ENCODE measurements at places on chromosomes 11 and 22. TPM values are rescaled to one million over a fixed set of nuclear protein-coding genes. Genes with fewer than 3 reads are reported as not detected.

- H3K27me3 ChIP-seq, result no peaks in the 10 kb centered on the region
- H3K4me3 ChIP-seq, result no peak overlapping the region
- no peaks in the 10 kb centered on the region for H3K4me1 ChIP-seq
- DNase-seq, result no peak
These were observed 169.8 kb downstream of the NELL1 start for GRCh38 chr11:20839231-20839630.

DNA sequence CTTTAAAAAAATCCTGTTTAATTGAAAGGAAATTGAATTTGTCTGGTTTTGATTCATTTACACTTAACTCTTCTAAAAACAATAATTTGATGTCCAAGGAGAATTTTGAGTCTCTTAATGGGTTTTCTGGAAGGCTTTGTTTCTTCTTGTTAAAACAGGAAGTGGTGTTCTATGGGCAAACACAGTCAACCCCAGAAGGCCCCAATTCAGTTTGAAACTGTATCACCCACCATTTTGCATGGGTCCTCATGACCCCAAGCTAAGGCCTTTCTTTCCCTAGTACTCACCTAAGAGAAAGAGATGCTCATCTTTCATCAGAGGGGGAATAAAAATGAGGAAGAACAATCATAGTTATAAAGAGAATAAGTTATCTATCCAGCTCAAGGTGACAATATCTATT is 10.6 kb downstream of the FLI1 start:
- peaks cover 42% of the 10 kb centered on the region for H3K36me3 ChIP-seq
- H3K4me1 ChIP-seq, result peaks cover 48% of the 10 kb centered on the region
- no peak overlapping the region for H3K4me3 ChIP-seq
- H3K27me3 ChIP-seq, result no peaks in the 10 kb centered on the region
- no peak for DNase-seq

C11orf86 gene
- total RNA-seq, result not detected

GRCh38 chr11:44973632-44974401 is 23.1 kb upstream of the TP53I11 start:
- peaks cover 2% of the 10 kb centered on the region for H3K27me3 ChIP-seq
- no peak overlapping the region for H3K4me3 ChIP-seq
- H3K27ac ChIP-seq, result no peak overlapping the region
- peaks cover 26% of the 10 kb centered on the region for H3K4me1 ChIP-seq

- H3K36me3 ChIP-seq, result no peaks in the 10 kb centered on the region
- H3K4me1 ChIP-seq, result no peaks in the 10 kb centered on the region
- H3K27me3 ChIP-seq, result no peaks in the 10 kb centered on the region
- no peak overlapping the region for H3K4me3 ChIP-seq
- DNase-seq, result no peak
These were observed 36.1 kb downstream of the NEU3 start for GRCh38 chr11:75024764-75025211.

FIBP gene
- total RNA-seq, result 30.2 TPM

DNA sequence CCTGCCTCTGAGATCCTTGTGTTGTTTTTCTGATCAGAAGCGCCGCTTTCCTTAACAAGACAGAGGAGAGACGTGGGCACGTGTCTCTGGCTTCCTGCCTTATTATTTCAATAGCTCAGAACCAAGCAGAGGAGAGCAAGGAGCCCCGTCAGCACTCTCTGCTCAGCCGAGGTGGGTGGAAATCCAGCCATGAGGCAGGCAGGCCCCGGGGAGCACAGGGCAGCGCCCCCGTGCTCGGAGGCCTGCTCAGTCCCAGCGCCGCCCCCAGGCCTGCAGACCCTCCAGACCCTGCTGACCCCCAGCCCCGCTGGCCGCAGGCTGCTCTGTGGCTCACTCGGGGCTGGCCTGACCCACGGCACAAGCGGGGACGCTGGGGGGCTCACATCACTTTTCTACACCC is 162.8 kb downstream of the BRD1 start:
- H3K27me3 ChIP-seq, result no peaks in the 10 kb centered on the region
- H3K27ac ChIP-seq, result no peak overlapping the region
- no peak overlapping the region for H3K4me3 ChIP-seq
- H3K36me3 ChIP-seq, result no peaks in the 10 kb centered on the region
- peaks cover 23% of the 10 kb centered on the region for H3K4me1 ChIP-seq

DNA sequence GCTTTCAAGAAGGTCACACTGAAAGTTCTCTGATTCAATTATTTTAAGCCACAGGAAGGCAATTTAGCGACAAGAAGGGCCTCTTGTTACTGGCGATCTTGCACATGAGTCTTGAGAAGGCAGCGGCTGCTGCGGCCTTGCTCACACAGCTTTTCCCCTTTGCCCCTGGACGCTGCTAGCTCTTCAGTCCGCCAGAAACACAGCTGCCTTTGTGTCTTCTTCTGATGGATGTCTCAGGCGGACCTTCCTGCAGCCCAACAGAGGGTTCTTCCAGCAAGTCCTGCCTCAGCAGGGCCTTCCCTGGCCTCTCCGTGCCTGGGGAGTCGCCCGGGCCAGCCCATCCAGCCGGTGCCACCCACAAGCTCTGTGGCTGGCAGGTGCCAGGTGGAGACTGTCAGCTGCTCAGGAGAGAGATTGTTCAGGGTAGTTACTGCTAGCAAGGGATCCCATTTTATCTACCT is 59.4 kb downstream of the PKNOX2 start:
- peaks cover 14% of the 10 kb centered on the region for H3K27me3 ChIP-seq
- H3K4me3 ChIP-seq, result no peak overlapping the region
- DNase-seq, result no peak
- H3K36me3 ChIP-seq, result no peaks in the 10 kb centered on the region
- H3K4me1 ChIP-seq, result no peaks in the 10 kb centered on the region
- no peak overlapping the region for H3K27ac ChIP-seq

DNA sequence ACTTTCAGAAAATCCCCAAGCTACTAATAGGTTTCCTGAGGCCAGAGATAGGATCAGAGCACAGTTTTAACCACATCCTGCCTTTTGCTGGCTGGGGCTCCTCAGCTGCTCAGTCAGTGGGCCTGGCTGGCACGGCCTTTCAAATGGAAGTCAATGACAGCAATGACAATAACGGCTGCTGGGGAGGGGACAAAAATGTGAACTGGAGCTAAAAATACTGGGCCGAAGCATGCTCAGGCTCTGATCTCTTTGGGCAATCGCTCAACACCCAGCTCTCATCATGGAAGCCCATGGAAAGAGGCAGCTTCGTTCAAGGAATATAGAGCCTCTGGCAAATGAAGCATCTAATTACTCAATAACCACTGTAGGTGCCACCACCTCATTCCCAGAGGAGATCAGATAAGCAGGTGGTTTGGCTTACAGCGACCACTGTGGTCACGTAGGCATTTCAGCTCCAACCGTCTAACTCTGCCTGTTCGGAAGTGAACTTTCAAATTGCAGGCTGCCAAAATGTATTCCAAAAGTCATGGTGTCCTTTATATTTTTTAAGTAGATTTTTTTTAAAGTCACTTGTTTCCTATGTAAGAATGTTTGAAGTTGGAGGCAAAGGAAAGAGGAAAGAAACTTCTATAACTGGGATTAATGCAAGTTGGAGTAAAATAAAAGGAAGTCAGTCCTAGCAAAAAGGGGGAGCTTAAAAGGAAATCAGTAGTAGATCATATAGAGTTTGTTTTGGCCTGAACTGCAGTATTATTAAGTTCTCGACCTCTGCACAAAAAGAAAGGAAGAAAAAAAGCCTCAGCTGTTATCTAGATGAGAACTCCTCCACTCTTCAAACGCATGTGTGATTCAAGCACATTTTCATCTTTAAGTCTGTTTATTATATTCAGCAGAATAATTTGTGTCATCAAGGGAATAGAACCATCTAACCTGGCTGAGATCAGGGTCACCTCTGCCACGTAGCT is 14.1 kb downstream of the WT1 start:
- H3K27me3 ChIP-seq, result peaks cover 2% of the 10 kb centered on the region
- peaks cover 14% of the 10 kb centered on the region for H3K4me1 ChIP-seq
- H3K4me3 ChIP-seq, result no peak overlapping the region
- H3K36me3 ChIP-seq, result no peaks in the 10 kb centered on the region
- H3K27ac ChIP-seq, result no peak overlapping the region

- H3K27ac ChIP-seq, result no peak overlapping the region
- H3K4me3 ChIP-seq, result no peak overlapping the region
- no peaks in the 10 kb centered on the region for H3K27me3 ChIP-seq
- no peaks in the 10 kb centered on the region for H3K36me3 ChIP-seq
- peaks cover 3% of the 10 kb centered on the region for H3K4me1 ChIP-seq
- DNase-seq, result no peak
These were observed 142.6 kb downstream of the ATXN10 start for GRCh38 chr22:45814198-45814597.

C11orf71 gene
- 8.2 TPM for total RNA-seq

DNA sequence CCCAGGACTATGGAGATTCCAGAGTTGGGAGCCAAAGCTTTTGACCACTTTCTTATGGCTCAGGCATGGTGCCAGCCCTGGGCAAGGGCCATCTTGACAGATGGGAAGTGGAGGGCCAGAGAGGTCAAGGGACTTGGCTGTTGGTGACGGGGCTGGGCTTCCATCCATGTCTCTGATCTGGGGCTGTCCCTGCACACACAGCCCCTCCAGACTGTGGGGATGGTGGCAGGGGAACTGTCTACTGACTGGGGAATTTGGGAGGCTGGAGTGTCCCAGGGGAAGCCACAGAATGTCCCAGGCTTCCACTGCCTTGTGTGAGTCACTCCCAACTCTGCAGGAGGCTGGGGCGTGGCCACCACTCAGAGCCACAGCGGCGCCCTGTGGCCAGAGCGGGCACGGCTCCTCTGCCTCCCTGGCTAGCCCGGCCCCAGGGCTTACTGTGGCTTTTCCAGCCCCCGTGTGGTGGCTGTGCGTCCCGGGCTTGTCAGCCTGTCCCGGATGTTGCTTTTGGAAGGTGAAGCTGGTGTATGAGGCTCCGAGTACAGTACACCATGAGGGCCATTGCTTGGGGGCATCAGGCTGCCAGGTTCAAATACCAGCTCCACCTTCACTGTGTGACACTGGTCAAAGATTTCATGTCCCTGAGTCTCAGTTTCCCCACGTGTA is 19.6 kb downstream of the C22orf23 start:
- H3K27ac ChIP-seq, result no peak overlapping the region
- H3K36me3 ChIP-seq, result peaks cover 30% of the 10 kb centered on the region
- H3K4me3 ChIP-seq, result no peak overlapping the region

- no peaks in the 10 kb centered on the region for H3K36me3 ChIP-seq
- H3K4me3 ChIP-seq, result no peak overlapping the region
- DNase-seq, result no peak
- no peaks in the 10 kb centered on the region for H3K27me3 ChIP-seq
These were observed 7.6 kb upstream of the KCTD14 start for GRCh38 chr11:78030429-78031325.

YPEL1 gene
- total RNA-seq, result 9.9 TPM

DNA sequence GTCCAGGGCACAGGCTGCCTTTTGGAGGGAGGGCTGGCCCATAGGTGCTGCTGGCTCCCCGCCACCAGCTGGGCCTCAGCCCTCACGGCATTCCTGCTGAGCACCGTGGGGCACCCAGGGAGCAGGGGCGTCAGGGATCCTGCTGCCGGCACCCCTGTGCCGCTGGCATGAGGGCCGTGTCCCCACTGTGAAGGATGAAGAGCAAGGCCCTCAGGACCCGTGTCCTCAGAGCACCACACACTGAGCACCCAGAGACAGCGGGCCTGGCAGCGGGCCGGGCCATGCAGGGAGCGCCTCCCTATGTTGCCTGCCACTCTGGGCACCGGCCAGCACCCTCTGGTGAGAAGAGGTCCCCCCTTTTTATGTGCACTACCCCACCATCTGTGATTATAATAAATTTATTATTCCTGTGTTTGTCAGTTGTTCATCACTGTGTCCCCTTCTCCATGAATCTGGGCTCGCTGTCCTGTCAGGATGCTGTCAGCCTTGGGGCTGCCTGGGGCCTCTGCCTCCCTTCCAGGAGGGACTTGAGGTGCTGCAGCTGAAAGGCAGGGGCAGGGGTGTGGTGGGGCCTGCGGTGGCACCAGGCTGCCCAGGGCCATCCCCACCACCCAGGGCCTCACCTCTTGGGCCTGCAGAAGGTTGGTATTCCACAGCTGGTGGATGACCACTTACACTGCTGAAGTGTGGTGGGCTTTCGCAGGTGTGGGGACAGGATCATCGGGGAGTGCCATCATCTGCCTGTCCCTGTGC is 80.0 kb downstream of the MED15 start:
- no peaks in the 10 kb centered on the region for H3K27me3 ChIP-seq
- H3K36me3 ChIP-seq, result peaks cover 33% of the 10 kb centered on the region
- H3K4me1 ChIP-seq, result no peaks in the 10 kb centered on the region
- no peak for DNase-seq

MRGPRX4 gene
- not detected for total RNA-seq

WBP2NL gene
- total RNA-seq, result 2.2 TPM

GRCh38 chr11:35426351-35426750 is 7.0 kb upstream of the SLC1A2 start:
- H3K4me3 ChIP-seq, result no peak overlapping the region
- H3K4me1 ChIP-seq, result no peaks in the 10 kb centered on the region
- peaks cover 13% of the 10 kb centered on the region for H3K27me3 ChIP-seq

ARHGAP20 gene
- total RNA-seq, result not detected

- peaks cover 2% of the 10 kb centered on the region for H3K4me1 ChIP-seq
- H3K4me3 ChIP-seq, result no peak overlapping the region
- DNase-seq, result no peak
- no peak overlapping the region for H3K27ac ChIP-seq
These were observed 111.8 kb upstream of the MTMR2 start for GRCh38 chr11:96035740-96036078.

DNA sequence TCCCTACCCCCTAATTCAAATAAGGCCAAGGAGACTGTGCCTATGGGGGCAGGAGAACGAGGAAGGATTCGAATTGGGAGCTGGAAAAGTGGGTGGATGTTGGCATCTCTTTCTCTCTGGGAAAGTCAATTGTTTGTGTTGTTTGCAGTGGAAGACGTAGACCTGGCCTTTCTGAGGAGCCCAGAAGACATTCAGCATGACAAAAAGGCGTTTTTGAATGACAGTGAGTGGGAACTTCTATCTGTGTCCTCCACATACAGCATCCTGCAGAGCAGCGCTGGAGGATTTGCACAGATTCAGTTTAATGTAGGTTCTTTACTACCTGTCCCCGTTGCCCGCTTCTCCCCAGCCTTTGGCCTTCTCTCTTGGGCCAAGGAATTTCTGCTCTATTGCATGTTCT is 28.2 kb downstream of the HTR3B start:
- no peaks in the 10 kb centered on the region for H3K27me3 ChIP-seq
- no peak for DNase-seq
- no peaks in the 10 kb centered on the region for H3K36me3 ChIP-seq
- H3K4me3 ChIP-seq, result no peak overlapping the region

GGTLC2 gene
- not detected for total RNA-seq

DNA sequence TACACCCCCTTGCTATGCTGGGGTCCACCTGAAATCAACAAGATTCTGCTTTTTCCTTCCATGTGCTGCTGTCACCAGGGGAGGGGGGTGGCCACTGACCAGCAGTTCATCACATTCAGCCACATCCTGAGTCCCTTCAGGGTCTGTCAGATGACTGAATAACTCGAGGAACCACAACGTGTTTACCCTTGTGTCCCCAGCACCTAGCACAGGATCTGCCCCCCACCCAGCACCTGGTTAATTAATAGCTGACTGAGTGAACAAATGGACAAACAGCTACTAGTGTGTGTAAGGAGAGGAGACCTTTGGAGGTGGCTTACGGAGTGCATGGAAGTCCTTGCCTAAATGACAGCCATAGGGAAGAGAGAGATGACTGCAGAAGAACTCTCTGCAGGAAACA is 119.5 kb upstream of the NCAM1 start:
- H3K4me1 ChIP-seq, result no peaks in the 10 kb centered on the region
- no peaks in the 10 kb centered on the region for H3K27me3 ChIP-seq
- H3K27ac ChIP-seq, result no peak overlapping the region
- no peak overlapping the region for H3K4me3 ChIP-seq
